HuH-7 (cell line): ENCODE measurements at places on chromosomes 7 and 10.

DNA sequence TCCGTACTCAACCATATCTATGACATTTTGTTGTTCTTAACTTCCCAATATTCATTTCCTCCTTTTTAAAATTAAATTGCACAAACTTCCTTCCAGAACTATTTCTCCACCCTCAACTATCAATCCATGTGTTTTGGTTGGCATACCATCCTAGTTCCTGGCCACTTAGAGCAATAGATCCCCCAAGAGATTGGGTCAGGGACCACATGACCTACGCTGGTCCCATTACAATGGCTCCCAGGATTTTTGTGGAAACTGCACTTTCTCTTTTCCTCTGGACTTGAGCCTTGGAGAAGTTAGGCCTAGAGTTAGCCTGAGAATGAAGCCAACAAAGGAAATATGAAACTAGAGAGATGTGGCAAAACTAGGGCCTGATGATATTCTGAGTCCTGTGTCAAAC, 55.7 kb upstream of the CASD1 start:
- no peak for DNase-seq

DNA sequence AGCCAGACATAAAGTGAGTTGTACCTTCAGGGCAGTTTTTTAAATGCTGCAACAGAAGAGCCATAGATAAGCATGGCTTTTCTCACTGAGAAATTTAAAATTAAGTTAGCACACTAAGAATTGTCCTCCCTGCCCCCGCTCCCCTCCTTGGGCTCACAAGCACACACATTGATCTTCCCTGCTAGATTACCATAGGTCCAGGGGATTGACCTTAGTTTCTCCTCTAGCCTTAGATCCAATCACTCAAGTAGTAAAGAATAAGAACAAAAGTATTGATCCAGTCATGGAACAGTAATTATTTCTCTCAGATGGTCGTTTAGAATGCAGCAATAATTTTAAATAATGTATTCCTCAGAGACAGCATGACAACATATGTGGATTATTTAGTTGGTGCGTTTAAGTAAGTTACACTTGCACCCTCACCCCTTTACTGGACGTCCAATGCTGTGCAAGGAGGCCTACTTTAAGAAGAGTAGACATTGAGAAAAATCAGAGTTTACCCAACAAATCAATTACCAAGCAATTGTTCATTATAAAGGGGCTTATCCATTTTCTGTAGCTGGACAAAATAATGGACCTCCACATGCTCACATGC, 683.5 kb upstream of the GALNT17 start:
- DNase-seq: no peak

DNA sequence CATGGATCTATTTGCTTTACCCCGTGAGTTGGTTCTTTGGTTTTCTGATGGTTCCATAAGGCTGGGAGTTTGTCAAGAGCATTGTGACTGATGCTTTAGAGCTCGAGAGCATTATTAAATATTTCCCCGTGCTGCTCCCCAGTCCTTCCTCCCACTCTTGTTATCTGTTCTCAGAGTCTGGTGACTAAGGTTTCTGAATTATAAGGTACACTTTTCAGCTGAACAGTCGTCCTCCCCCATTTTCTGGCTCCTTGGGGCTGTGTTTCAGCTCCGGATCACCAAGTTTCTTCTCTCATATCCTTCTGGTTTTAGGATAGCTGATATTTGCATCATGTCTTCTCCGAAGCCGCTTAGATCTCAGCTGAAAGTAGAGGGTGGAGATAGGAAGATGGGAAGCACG, 57.8 kb upstream of the CACNB2 start:
- DNase-seq: no peak

GRCh38 chr10:127776816-127777215, 39.8 kb downstream of the FOXI2 start:
- DNase-seq: no peak

DNA sequence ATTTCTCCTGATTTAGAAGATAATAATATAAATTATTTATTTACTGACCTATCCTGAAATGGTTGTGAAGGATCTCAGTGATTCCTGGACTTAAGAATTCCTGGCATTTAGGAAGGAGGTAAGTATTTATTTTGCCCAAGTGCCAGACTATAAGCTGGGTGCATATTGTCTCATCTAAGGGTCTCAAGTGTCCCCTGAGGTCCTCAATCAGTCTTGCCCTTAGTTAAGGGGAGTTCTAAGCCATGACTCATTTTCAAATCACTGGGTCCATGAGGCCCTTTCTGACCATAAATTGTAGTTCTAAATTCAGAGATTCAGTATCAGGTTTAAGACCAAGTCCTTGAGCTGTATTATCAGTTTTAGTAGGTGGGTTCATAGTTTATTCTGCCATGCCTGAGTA, 251.6 kb upstream of the MEOX2 start:
- no peak for DNase-seq

- no peak for DNase-seq
Measured at GRCh38 chr10:5043716-5044115, 40.1 kb upstream of the AKR1C2 start.

GRCh38 chr10:5573968-5574641, 49.3 kb downstream of the CALML3 start:
- DNase-seq: no peak

DNA sequence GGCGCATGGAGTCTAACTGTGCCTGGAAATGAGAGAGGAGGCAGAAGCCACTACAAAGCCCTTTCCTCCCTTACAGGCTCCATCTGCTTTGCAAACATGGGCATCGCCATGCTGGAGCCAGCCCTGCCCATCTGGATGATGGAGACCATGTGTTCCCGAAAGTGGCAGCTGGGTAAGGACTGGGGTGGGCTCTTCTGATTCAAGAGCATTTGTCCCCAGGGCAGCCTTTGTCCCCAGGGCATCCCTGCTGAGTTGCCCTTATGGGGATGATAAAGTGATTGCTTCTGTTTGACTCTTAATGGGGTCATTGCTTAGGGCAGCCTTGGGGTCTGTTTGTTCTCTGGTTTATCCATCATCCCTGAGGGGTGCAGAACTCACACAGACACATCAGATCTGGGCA, 16.8 kb downstream of the SLC18A2 start:
- no peak for DNase-seq

DNA sequence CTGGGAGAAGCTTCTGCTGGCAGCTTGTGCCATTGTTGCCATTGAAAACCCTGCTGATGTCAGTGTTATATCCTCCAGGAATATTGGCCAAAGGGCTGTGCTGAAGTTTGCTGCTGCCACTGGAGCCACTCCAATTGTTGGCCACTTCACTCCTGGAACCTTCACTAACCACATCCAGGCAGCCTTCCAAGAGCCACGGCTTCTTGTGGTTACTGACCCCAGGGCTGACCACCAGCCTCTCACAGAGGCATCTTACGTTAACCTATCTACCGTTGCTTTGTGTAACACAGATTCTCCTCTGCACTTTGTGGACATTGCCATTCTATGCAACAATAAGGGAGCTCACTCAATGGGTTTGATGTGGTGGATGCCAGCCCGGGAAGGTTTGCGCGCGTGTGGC, 220.7 kb downstream of the ADK start:
- DNase-seq: no peak

- DNase-seq: no peak
Measured at GRCh38 chr10:120431251-120431651, 25.8 kb upstream of the PLPP4 start.

DNA sequence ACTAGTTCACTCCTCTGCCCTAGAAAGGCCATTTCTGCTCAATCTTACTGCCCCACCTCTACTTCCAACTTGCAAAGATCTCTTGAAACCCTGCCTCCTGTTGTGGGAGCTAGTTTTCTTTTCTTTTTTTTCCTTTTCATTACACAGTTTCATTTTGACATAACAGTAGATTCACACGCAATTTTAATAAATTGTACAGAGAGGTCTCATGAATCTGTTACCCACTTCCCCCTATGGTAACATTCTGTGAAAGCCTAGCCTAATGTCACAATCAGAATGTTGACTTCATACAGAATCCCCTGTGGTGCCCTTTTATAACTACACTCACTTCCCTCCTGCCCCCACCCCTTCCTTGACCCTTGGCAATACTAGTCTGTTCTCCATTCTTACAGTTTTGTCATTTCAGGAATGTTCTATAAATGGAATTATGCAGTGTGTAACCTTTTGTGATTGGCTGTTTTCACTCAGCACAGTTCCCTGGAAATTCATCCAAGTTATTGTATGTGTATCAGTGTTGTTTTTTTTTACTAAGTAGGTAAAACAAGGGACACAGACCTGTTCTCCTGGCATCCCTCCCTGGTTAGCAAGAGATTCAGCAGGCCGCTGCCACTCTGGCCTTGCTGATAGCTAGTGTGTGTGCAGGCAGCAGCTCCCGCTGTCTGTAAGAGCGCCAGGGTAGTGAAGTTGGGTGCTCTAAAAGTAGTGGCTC, 21.5 kb downstream of the CHST3 start:
- DNase-seq: no peak

- no peak for DNase-seq
Measured at GRCh38 chr10:72730479-72730878, 38.5 kb downstream of the MCU start.

DNA sequence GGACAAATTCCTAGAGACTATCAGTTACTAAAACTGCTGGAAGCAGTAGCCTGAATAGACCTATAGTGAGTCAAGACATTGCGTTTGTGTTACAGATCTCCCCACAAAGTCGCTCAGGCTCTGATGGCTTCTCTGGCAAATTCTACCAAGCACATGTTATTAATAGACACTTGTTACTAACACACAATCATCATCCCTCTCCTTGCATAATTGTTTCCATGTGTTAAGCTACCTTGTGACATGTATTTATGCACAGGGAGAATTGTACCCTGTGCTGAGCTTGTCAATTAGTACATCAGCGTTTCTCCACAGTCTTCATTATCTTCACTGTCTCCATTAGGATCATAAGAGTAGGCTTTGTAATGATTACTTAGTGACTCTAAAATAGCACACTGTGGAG, 31.2 kb downstream of the DYNC2I1 start:
- DNase-seq: no peak

DNA sequence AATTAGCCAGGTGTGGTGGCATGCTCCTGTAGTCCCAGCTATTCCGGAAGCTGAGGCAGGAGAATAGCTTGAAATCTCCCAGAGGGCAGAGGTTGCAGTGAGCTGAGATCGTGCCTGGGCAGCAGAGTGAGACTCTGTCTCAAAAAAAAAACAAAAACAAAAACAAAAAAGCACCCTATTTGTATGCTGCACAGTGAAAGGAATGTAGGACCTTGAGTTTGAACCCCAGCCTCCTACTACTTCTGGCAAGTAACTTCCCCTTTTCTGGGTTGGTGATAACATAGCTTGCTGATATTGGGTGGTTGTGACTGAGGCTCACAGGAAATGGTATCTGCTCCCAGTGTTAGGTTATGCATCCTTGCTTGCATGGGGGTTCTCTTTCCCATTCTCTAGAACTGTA, 205.3 kb downstream of the BUB3 start:
- no peak for DNase-seq

DNA sequence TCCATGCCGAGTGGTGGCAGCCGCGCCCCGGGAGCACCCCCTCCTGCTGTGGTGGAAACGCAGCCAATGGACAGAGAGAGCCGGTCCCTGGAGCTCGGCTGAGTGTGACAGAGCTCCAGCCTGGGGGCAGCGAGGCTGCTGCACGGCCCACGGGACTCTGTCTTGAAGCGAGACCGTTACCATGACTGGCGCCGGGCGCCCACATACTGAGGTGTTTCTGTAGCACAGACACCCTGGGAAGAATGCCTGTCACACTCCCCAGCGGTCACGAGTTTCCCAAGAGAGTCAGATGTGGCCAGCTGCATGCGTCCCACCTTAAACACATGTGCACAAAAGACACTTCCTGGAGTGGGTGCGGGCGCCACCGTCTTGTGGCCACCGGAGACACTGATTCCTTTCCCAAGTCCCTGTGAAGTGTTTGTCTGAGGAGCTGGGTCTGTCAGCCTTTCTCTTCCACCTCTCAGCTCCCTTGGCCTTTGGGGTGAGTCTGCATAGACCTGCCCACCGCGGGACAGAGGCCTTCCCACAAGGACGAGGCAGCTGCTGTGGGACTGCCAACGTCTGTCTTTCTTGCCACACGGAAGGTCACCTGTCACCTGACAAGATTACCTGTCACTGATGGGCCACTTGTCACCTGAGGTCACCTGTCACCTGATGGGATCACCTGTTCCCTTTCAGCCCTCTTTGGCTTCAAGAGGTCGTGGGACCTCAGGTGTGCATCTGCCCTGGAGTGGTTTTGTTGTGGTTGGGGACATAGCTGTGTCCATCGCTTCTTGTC, 94.6 kb downstream of the DNAJB6 start:
- DNase-seq: no peak

DNA sequence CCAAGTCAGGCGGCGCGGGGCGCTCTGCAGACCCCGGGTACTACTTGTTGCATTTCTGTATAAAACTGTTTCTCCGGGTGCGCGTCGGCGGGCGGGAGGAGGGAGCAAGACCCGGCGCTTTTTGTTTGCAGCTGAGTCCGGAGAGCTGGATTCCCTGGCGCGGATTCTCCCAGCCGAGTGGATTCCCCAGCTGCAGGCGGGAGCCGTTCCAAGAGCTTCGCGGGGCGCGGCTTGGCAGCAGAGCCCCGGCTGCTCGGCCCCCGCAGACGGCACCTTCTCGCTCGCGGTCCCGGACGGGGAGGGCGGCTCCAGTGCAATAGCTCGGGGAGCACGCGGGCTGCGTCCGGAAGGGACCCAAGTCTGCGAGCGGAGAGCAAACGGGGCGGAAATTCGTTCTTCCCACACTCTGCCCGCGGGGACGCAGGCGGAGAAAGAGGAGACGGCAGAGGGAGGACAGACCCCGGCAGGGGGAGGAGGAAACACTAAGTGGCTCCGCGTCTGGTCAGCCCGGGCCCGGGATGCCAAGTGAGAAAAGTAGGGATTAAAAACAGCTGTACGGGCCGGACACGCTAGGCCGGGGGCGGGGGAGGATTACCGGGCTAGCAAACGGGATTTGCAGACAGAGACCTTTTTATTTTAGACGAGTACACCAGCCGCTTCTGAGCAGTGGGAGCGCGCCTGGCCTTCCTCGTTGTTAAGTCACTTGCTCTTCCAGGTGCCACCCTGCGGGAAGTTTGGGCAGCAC, at the start of gene TRIL:
Gene TRIL, minus strand, starts transcription at position 96 of the 745 bp plus-strand sequence. CDS start 284 bp downstream, outside the sequence.
- DNase-seq: no peak

DNA sequence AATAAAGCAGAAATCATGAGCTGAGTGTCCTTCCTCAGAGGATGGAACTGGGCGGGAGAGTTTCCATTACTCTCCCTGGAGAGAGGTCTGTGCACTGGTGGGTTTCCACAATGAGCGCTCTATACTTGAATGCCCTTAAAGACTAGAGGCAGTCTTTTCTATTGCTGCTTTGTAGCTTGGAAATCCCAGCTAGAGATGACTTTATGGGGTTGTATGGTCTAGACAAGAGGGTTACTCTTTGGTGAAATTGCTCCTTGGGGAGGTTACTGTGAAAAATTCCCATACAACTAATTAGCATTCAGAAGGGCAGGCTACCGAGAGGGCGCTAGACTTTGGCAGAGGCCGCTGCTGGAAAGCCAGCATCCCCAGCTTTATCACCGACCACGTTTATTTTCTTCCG, 136.8 kb downstream of the TAX1BP1 start:
- DNase-seq: no peak

- no peak for DNase-seq
Measured at GRCh38 chr7:114269714-114270113, 144.9 kb upstream of the FOXP2 start.
